ENCODE measurements at places on chromosomes 11 and 22. TPM values are rescaled to one million over a fixed set of nuclear protein-coding genes. Genes with fewer than 3 reads are reported as not detected.

- DNase-seq, result no peak
Observed at GRCh38 chr11:863023-863909, 20.6 kb downstream of the TSPAN4 start.

GRCh38 chr11:82936261-82936660 lies 34.7 kb downstream of the DDIAS start:
- no peak for DNase-seq

DNA sequence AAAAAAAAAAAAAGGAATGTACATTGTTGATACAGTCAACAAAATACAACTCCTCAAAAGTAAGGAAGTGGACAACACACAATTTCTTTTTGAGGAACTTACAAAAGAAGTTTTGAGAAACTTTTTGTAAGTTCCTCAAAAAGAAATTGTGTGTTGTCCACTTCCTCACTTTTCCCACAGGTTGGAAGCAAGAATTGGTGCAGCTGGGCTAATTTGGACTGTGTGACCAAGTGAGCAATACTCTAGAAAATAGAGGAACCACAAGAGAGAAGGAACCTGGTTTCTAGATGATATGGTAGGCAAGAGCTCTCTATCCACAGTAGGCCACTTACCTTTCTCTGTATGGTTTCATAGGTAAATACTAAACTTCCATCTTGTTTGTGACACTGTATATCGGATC lies 1053.8 kb downstream of the LRRC4C start:
- no peak for DNase-seq

- DNase-seq, result no peak
Observed at GRCh38 chr11:134543645-134544044, 131.6 kb upstream of the B3GAT1 start.

DNA sequence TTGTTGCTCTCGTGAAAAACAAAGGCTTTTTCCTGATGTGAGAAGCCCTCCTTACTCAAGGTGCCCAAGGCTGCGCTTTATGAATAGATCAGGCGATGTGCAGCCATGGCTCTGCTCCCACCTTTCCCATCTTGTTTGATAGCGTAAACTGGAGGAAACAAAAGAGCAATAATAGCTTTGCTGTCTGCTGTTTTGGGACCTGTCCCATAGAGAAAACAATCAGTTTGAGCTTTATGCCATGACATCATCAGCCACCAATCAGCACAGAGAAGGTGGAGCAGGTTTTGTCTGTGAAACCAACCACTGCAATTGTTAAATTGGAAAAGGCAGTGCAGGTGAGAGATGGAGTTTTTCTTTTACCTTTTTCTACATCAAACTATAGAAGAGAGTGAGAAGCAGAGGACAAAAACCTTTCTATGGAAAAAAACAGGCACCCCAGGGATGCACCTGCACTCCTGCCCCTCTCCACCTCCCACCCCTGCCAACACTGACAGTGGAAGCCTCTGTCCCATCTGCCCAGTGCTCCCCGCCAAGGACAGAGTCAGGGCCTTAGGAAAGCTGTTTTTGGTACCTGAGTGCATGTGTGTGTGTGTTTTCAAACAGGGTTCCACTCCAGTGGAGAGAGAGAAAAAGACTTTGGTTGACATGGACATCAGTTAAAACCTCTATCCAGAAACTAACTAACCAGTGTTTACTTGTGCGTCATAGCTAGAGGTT lies 80.7 kb downstream of the MICAL3 start:
- no peak for DNase-seq

DNA sequence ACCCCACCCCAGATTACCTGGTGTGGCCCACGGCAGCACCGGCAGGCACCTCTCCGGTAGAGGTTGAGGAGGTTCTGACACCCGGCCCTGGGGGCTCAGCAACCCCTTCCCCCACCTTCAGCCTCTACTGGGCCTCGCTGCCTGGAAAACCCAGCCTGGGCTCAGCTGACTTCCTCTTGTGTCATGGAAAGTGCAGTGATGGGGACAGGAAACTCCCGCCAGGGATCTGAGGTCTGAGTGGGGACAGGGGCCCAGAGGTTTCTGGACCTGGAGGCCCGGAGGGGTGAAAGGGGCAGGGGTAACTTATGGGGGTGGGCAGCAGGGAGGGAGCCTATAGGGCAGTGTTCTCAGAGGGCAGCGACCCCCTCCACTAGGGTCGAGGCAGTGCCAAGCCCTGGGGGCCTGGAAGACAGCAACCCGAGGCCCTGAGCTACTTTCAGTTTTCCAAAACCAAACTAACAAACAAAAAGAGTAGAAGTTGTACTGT lies 10.0 kb upstream of the CD5 start:
- DNase-seq, result no peak

DNA sequence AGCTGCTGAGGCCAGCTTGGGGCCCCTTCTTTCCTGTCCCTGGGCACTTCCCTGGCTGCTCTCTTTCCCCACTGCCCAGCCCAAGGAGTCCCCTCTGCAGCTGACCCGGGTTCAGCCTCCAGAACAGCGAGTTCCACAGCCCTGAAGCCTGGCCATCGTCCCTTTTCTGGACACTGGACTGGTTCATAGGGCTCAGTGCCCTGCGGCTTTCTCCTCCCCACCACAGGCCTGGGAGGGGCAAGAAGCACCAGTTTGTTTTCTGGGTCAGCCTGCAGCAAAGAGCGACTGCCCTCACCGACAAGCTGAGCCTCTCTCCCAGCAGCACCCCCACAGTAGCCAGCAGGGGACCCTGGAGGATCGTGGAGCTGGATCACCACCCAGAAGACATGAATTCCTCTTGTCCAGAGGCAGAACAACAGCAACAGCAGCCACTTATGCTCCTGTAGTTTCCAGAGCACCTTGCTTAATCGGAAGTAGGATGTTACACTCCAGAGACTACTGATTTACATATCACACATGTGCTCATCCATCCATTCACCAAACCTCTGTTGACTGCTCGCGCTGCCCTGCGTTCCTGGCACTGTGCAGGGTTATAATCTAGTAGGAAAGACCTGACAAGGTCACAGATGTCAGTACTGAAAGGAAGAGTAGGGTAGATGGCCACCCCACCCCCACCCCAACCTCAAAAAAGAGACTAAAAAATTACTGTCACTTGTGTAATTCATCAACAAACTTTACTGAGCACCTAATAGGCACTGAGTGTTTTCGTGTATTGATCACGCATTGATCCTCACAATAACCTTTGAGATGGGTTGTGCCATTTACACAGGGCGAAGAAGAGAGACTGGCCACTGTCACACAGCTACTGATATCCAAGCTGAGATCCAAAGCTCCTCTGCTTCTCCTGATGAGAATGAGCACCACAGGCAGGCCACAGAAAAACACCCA lies 13.0 kb upstream of the CXCR5 start:
- peak; percentile 58 for DNase-seq

GRCh38 chr11:11436715-11437313 lies 83.8 kb upstream of the CSNK2A3 start:
- DNase-seq, result no peak

GRCh38 chr11:119144825-119145486 lies 3.9 kb upstream of the ABCG4 start:
- peak; percentile 39 for DNase-seq

- DNase-seq, result no peak
Observed at GRCh38 chr11:11701070-11701469, 79.3 kb upstream of the GALNT18 start.

GRCh38 chr11:90747057-90747456 lies 524.2 kb upstream of the CHORDC1 start:
- DNase-seq, result no peak

DNA sequence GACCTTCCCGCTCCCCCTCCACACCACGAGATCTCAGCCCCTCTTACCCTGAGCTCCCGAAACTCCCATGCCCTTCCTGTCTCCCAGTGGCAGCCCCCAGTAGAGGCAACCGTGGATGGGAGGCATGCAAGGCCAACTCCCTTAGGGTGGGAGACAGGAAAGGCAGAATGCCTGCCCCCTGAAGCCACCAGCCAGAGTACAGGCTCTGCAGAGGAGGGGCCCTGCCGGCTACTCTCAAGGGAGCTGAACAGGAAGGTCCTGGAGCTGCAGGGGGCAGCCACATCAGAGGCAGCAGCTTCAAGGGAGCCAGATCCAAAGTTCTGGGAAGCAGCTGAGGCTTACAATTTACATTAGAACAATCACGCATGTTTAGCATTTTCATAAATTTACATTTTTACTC lies 38.3 kb downstream of the PDE2A start:
- DNase-seq, result no peak

DNA sequence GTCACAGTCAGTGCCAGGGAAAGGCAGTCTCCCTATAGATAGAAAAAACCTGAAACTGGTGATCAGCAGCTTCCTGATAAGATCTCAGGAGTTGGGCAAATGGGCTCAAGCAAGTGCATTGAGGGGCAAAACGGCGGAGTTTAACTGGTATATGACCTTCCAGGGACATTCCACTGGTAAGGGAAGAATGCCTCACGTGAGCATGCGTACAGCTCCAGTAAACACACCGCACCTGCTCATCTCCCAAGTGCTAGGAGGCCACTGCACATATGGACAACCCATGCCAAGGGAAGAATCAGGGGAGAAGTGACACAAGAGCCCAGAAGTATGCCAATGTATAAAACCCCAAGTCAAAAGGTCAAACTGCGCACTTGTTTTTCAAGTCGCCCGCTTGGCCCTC lies 11.6 kb downstream of the HEPHL1 start:
- no peak for DNase-seq

DNA sequence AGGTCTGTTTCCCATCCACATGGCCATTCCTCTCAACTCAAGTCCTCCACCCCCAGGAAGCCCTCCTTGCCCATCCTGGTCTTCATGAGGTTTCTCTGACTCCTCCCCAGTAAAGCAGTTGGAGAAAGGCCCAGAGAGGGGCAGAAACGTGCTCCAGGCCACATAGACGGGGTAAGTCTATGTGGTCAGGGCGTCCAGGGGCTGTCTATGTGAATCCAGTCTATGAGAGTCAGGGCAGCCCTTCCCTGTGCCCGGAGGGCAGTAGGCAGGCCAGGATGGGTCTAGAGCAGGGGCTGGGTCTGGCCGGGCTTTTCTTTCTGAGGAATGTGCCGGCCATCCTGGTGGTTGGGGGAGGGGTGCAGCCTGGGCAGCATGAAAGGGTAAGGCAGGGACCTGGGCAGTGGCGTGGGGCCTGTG lies 11.7 kb downstream of the GUCD1 start:
- DNase-seq, result no peak

DNA sequence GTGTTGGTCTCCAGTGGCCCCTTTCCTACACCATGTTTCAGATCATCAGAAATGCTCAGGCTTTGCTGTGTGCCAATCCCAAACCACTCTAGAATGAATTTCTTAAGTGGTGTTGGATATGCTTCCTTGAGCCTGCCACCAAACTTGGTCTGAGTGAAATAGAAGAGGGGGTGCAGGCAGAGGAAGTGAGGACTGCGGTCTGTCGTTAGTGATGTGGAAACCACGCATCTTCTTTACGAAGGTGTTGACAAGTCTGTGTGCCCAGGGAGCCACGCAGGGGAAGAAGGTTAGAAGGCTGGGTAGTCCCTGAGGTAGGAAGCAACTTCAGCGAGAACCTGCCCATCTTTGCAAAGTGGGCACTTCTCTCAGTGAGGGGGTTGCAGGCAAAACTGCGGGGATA lies 187.4 kb upstream of the NAV2 start:
- DNase-seq, result no peak

- DNase-seq, result no peak
Observed at GRCh38 chr11:57277845-57278720, 41.0 kb upstream of the APLNR start.

- DNase-seq, result no peak
Observed at GRCh38 chr11:2816523-2816922, 69.1 kb downstream of the CDKN1C start.

GRCh38 chr11:13271060-13271693 lies 6.4 kb upstream of the BMAL1 start:
- no peak for DNase-seq

- no peak for DNase-seq
Observed at GRCh38 chr11:17568944-17569343, 21.9 kb downstream of the OTOG start.

- no peak for DNase-seq
Observed at GRCh38 chr11:3877364-3878257, 22.1 kb downstream of the STIM1 start.

DNA sequence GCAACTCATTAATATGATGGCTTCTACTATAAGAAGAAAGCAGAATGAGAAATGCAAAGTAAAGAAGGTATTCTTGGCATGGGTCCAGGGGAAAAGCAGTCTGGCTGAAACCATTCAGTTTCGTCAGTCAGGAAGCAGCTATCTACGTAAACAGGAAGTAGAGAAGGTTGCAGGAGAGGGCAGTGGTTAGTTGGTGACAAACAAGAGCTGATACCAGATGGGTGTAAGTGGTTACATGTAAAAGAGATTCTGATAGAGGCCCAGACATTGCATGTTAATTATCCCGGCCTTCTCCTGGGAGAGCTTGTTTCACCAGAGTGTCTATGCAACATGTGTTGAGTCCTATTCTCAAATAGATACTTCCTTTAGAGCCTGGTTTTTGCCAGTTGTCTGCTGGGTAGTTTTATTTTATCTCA lies 58.4 kb upstream of the PSMA1 start:
- DNase-seq, result no peak

- DNase-seq, result no peak
Observed at GRCh38 chr11:103942646-103943045, 93.8 kb upstream of the DDI1 start.

- no peak for DNase-seq
Observed at GRCh38 chr11:131656839-131657211, 286.4 kb downstream of the NTM start.

DNA sequence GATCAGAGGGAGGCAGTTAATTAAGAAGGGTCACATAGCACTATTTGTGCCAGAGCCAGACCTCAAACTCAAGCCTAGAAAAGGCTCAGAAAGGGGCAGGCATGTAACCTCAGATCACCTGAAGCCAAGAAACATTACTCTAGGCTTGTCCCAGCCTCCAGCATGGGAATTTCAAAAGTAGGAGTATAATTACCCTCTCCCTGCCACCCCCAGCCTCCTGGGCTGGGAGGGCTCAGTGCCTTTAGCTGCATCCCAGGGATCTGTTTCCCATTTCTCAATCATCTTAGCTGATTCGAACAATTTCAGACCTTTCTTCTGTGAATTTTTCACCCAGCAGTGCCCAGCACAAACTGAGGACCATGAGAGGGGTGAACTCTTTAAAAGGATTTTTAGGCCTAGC lies 33.1 kb upstream of the LRRC10B start:
- DNase-seq, result no peak

GRCh38 chr11:3781423-3781822 lies 15.9 kb downstream of the NUP98 start:
- DNase-seq, result no peak

GRCh38 chr11:27212248-27212780 lies 150.7 kb downstream of the CCDC34 start:
- no peak for DNase-seq

GRCh38 chr11:120007144-120007543 lies 130.8 kb downstream of the TRIM29 start:
- DNase-seq, result no peak

- no peak for DNase-seq
Observed at GRCh38 chr11:33063326-33063881, 24.0 kb downstream of the TCP11L1 start.

The SLC17A6 gene
- not detected for polyA plus RNA-seq

The OR52A1 gene
- polyA plus RNA-seq, result not detected

The SBF2 gene
- polyA plus RNA-seq, result 51.3 TPM

The DEFB131B gene
- polyA plus RNA-seq, result 2.6 TPM

The PTPRCAP gene
- polyA plus RNA-seq, result 2.3 TPM

The BAIAP2L2 gene
- polyA plus RNA-seq, result 1.3 TPM

The FOLH1 gene
- polyA plus RNA-seq, result 18.5 TPM

The MS4A7 gene
- 5.2 TPM for polyA plus RNA-seq

The WNT7B gene
- polyA plus RNA-seq, result 16.6 TPM

The XKR3 gene
- polyA plus RNA-seq, result not detected

The PLCB3 gene
- polyA plus RNA-seq, result 12.4 TPM

The GGTLC2 gene
- 0.26 TPM for polyA plus RNA-seq

The LARGE1 gene
- 27.7 TPM for polyA plus RNA-seq

The PANX3 gene
- polyA plus RNA-seq, result not detected

The MS4A4E gene
- 1.3 TPM for polyA plus RNA-seq

The CHADL gene
- 3.4 TPM for polyA plus RNA-seq

The KBTBD3 gene
- polyA plus RNA-seq, result 10.6 TPM

The SLC5A12 gene
- 36.2 TPM for polyA plus RNA-seq

Data from left renal pelvis (tissue), 4 donors.